ENCODE measurements at places on chromosomes 11 and 22. TPM values are rescaled to one million over a fixed set of nuclear protein-coding genes. Genes with fewer than 3 reads are reported as not detected.

- DNase-seq = no peak
These were observed 7.1 kb downstream of the CHRNA10 start for GRCh38 chr11:3664032-3664630.

DNA sequence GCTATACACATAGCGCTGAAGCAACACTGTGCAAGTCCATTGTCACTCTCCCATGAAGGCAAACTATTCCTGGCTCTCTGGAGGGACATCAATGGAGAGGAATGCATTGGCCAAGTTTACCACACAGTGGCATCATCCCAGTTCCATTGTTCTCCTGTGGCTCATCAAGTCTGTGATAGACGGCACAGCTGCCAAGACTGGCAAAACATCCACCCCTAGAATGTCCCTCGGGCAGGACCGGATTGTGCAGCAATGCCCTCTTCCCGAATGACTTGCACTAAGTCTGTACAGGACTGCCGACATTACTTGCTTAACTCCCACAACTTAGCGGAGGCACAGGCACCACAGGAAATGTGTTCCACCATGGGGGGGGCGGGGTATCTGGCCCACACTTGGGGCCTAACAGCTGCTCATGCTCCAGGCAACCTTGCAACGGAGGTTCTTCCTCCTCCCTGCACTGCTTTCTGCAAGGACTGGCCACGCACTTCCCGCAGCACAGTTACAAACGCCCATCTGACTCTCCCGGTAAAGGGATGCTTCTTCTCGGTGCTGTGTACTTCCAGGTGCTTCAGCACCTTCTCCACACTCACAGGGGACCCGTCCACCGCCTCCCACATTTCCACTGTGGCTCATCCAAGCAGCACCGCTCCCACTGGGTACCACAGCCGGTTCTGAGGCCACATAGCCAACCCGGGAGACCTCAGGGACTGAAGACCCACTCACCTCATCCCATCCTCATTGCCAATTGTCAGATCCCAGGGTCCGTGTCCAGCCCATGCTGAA, 1309.6 kb upstream of the RAG2 start:
- no peak for DNase-seq

- DNase-seq = no peak
These were observed 13.5 kb upstream of the ADORA2A start for GRCh38 chr22:24413736-24414385.

DNA sequence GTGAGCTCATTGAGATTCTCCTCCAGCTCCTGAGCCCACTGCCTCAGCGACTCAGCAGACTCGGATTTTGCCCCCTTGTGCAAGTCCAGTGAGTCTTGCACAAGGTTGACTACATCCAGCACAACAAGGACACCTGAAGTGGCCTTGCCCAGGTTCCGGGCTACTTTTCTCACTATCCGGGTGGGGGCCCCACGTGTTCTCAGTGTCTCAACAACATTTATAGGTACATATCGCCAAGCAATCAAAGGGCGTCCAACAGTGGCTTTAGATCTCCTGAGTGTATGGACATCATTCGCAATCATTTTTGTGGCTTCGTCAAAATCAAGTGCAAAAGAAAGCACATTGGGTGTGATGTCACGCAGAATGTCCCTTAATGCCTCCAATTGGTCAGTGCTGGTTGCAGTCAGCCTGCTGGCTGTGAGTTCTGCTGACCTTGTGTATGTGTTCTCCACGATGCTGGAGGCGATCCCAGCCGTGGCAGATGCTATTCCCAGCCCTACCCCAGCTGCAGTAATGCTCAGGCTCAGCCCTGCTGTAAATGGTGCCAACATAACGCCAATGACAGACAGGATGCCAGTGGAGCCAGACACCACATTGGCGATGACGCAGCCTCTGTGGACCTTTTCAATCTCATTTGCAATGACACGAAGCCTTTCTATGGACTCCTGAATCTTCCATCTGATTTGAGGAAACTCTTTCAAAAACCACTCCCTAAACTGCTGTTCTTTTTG, 10.3 kb downstream of the APOL4 start:
- DNase-seq = peak; percentile 63

DNA sequence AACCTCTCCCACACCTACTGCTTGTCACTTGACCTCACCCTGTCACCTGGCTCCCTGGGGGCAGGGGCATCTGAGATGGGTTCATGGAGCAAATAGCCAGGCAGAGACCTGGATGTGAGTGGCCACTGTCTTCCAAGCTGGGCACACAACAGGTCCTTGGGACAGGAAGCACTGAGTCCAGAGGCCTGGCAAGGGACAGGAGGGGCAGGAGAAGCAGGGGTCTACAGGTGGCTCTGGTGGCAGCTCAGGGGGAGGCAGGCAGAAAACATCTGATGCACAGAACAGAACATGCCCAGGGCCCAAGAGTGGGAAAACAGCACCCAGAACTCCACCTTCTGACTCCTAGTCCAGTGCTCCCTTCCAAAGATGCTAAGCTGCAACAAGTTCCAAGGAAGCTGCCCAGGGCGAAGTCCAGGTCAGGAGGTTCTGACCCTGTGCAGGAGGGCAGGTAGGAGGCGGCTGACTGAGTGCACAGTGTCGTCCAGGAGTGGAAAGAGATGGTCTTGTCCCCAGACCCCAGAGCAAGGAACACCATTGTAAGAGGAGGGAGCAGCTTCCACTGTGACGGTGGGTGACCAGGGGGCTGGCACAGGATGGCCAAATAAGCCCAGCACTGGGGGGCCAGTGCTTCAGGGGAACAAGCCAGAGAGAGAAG, 3.5 kb downstream of the TNFRSF13C start:
- no peak for DNase-seq

GRCh38 chr22:41768430-41768829, 32.0 kb upstream of the CCDC134 start:
- peak; percentile 17 for DNase-seq

- DNase-seq = no peak
These were observed 3.1 kb downstream of the SLC25A22 start for GRCh38 chr11:794766-795633.

GRCh38 chr11:95576146-95576845, 213.3 kb downstream of the FAM76B start:
- DNase-seq = no peak

GRCh38 chr11:117384045-117384444, 56.4 kb downstream of the CEP164 start:
- peak; percentile 73 for DNase-seq

The MUC5AC gene
- under 0.01 TPM for total RNA-seq

The CRYBA4 gene
- not detected for total RNA-seq

The PDE3B gene
- 2.8 TPM for total RNA-seq

The C11orf87 gene
- not detected for total RNA-seq
